Left lobe of liver (tissue), 2 donors: ENCODE measurements at places on chromosomes 1 and 21.

GRCh38 chr1:9437961-9438430 lies 101.3 kb upstream of the SLC25A33 start:
- DNase-seq = peak; percentile 68

- peak; percentile 82 for DNase-seq
Observed at GRCh38 chr1:6471970-6472368, 6.0 kb upstream of the TNFRSF25 start.

DNA sequence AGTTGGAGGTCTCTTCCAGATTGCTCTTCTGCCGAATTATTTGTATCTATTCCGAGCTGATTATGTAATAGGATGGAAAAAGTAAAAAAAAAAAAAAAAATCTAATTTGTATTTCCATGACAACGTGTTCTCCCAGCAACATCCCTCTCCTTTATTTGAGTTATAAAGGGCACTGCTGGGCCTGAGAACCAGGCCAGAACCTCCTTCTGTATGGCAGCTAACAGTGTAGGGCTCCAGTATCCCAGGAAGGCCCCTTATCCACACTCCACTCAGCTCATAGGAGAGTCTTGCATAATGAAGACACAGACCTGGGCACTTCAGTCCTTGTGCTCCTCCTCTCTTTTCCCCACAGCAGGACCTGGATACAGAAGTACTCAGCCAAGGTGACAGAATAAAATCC lies 3.7 kb upstream of the IPO9 start:
- DNase-seq = no peak

DNA sequence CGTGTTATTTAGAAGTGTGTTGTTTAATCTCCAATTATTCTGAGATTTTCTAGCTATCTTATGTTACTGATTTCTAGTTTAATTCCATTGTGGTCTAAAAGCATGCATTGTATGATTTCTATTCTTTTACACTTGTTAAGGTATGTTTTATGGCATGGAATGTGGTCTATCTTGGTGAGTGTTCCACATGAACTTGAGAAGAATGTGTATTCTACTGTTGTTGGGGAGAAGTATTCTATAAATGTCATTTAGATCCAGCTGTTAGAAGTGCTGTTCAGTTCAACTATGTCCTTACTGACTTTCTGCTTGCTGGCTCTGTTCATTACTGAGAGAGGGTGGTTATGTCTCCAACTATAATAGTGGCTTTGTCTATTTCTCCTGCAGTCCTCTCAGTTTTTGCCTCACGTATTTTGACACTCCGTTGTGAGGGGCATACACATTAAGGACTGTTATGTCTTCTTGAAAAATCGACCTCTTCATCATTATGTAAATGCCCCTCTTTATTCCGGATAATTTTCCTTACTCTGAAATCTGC lies 12.0 kb upstream of the PLA2G5 start:
- no peak for DNase-seq

GRCh38 chr1:64077281-64077940 lies 126.0 kb upstream of the UBE2U start:
- DNase-seq = no peak

DNA sequence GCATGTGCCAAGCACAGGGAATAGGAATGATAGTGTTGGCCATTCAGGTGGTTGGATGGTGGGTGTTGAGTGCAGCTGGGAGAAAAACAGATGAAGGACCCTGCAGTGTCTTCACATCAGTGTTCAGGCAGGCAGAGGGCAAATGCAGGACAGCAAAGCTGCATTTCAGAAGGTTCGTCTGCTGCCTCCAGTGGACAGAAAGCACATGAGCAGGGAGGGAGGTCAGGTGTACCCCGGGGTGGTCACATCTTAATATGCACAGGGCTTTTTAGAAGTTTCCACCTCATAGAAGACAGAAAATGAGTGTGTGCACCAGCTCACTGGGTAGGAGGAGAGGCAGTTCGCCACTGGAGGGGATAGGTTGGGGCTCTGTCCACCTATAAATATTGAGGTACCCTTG lies 184.9 kb downstream of the SLC35F3 start:
- no peak for DNase-seq

GRCh38 chr21:30042443-30042842 lies 102.6 kb upstream of the GRIK1 start:
- no peak for DNase-seq

DNA sequence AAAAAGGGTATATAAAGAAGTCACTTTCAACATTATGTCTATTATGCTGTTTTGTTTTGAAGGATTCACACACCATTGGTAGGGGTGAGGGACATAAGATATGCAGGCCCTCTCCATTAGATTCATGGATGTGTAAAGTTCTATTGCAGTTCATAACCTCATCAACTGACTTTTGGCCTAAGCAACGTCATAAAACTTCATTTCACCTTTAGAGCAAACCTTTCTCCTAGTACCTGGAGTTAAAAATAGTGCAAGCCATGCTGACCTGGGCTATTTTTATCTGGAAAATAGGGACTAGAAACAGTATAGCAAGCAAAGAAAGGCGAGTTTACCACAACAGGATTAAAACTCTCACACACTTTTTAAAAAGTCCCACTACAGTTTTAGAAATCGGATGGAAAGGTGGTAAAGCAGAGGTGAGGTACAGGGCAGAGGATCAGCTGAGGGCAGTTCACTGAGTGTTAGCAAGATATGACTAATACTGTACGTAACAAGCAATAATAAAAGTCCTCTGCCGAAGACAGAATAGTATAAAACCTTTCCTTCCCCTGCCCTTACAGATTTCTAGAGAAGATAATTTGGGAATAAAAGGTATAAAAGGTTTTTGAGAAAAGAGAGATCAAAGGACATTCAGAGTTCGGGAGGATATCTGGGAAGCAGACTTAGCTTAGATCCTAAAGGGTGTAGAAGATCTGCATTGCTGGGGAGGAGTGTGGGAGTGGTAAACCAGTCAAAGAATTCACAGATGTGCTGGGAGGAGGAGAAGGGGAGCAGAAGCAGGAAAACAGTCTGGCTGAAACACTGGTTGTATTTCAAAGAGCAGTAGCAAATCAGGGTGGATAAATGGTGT lies 14.3 kb downstream of the EGLN1 start:
- DNase-seq = no peak

- no peak for DNase-seq
Observed at GRCh38 chr1:240094041-240094722, 2.5 kb downstream of the FMN2 start.

- no peak for DNase-seq
Observed at GRCh38 chr21:25342816-25343215, 264.5 kb downstream of the MRPL39 start.

DNA sequence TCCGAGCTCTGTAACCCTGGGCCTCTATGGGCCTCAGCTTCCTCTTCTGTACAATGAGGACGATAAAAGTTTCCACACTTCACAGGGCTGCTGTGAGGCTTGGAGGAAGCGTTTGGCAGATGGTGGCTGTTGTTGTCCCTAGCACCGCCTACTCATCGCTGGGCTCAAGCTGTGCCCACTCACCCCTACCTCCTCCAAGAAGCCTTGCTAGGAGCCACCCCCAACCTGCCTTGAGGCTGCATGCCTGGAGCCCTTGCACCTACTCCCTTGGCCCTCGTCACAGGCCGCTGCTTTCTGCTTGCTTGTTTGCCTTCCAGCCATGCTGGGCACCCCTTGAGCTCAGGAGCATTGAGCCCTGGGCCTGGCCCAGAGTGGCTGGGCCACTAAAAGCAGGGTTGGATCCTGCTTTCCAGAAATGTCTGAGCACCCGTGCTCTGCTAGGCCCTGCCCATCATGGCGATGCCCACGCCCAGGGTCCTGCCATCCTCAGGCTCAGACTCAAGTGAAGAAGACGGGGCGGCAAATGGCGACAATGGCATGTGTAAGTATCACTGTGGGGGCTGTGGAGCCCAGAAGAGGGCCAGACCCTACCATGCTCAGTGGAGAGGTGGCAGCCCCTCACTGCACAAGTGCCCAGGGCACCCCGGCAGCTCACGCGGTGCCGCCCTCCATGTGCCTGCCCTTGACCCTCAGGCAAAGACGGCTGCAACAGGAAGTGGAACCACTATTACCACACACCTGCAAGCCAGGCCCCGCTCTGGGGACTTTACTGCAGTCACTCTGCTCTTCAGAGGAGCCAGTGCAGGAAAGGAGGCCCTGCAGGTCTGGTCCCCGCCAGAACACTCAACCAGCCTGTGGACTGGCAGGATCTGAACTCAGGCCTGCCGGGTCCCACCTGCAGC lies 9.5 kb downstream of the SH3BGRL3 start:
- DNase-seq = no peak

GRCh38 chr1:232737917-232738316 lies 67.3 kb upstream of the MAP10 start:
- DNase-seq = no peak

DNA sequence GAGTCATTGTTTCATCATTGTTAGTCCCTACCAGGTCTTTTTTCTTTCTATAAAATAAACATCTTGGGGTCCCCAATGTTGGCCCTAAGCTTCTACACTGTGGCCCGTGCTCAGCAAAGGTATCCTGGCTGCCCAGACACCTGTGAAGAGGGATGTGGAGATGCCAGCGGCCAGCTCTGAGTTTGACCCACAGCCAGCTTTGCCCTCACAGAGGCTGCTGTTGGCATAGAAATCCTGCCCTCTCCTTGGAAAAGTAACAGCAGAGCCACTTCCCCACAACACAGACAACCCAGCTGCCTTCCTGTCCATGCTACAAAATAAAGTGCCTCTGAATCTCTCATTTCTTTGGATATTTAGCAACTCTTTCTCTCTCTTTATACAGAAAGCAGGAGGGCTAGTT lies 6.0 kb downstream of the TRIM62 start:
- DNase-seq = no peak

GRCh38 chr1:76465030-76465429 lies 390.5 kb downstream of the ST6GALNAC3 start:
- DNase-seq = no peak

DNA sequence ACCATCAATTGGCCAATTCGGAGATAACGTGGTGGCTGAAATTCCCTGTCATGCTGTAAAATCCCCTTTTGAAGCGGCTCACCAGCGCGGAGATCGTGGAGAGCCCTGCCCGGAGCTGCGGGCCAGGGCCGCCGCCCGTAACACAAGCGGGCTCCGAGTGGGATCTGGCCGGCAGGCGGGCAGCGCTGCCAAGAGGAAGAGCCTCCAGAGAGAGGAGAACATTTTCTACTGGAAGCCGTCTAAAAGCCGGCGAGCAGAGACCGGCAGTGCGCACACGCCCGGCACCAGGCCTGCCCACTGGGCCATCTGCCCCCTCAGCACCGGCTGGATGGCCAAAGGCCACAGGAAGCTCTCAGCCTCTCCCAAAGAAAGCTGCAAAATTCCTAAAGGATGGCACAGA lies 15.5 kb downstream of the SSBP3 start:
- DNase-seq = no peak

GRCh38 chr1:70290218-70290617 lies 64.3 kb downstream of the ANKRD13C start:
- DNase-seq = no peak

DNA sequence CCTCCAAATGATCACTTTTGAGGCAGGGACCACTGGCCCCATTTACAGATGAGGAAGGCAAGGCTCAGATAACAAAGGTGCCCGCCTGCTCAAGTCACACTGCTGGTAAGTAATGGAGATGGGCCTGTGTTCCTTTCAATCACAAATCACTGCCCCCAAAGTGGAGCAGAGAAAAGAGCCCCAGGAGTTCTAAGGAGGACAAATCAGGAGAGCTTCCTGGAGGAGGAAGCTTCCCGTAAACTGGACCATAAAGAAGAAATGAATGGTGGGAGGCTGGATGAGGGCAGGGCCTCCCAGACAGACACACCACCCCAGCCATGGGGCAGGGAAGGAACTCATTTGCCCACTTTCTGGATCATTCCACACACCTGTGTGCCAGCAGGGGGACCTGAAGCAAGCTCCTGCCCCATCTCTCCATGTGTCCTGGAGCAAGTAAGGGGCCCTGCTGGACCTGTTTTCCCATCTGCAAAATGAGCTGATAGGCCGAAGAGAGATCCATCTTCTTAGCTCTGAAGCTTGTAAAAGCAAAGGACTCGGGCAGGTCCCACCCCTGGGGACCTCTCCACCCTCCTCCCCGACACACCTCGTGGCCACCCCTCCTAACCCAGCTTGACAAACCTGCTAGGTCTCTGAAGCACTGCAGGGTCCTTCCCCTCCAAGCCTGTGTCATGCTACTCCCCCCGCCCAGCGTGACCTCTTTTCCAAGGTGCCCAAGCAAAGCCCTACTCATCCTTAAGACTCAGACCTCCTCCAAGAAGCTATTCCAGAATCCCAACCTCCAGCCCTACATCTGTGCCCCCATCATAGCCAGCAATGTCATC lies 5.5 kb downstream of the LAPTM5 start:
- DNase-seq = no peak

- no peak for DNase-seq
Observed at GRCh38 chr1:60746278-60746791, 336.0 kb upstream of the NFIA start.

GRCh38 chr21:42670058-42670880 lies 16.8 kb downstream of the PDE9A start:
- no peak for DNase-seq

DNA sequence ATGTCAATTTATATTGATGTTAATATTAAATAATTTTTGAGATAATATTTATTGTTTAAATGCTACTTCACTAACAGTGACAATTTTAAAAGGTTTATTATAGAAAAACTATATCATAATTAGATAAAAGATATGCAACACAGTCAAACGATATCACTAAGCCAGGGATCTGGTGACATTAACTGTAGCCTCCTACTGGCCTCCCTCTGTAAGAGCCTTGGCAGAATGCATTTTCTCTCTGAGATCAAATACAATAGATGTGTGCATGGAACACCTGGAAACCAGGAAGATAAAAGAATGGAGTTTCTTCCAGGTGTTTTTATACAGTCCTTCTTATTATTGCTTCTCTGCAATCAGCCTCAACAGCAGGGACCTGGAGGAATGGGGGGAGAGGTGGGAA lies 1762.1 kb downstream of the BRINP3 start:
- no peak for DNase-seq

DNA sequence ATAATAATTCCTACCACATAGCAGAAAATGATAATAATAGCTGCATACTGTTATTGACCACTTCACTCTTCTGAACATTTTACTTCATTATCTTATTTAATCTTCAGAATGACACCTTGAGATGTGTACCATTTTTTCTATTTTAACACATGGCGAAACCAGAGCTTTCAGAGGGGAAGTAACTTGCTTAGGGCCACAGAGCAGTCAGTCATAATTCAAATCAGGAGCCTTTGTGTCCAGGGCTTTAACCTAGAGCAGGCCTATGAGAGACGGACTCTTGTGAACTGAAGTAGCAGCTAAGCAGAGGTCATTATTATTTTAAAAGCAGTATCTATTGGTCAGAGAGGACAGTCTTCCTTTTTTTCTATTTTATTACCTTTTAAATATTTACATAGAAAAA lies 114.0 kb downstream of the ROR1 start:
- no peak for DNase-seq

GRCh38 chr1:73979684-73980083 lies 218.3 kb downstream of the LRRIQ3 start:
- DNase-seq = no peak
